ENCODE measurements at places on chromosomes 2 and 18. TPM values are rescaled to one million over a fixed set of nuclear protein-coding genes. Genes with fewer than 3 reads are reported as not detected.

GRCh38 chr18:26228562-26229260, 2.5 kb downstream of the TAF4B start:
- DNase-seq = no peak

GRCh38 chr2:144084114-144084661, 435.7 kb downstream of the ZEB2 start:
- no peak for DNase-seq

DNA sequence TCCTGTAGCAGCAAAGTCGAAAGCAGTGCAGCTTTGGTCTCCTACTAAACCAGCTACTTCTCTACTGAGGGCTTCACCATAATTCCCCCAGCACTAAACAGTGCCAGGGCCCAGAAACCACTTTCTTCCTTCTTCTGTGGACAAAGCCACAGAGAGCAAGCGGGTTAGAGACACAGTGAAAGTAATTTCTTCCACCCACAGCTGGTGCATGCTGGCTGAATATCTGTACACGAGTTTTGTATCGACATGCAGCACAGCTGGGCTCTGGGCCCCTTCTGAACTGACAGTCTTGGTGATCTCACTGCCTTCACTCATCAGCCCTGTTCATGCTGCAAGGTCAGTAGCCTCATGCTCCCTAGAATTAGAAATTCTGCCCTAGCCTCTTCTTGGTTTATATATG, 74.0 kb upstream of the SULT1C3 start:
- DNase-seq = no peak

DNA sequence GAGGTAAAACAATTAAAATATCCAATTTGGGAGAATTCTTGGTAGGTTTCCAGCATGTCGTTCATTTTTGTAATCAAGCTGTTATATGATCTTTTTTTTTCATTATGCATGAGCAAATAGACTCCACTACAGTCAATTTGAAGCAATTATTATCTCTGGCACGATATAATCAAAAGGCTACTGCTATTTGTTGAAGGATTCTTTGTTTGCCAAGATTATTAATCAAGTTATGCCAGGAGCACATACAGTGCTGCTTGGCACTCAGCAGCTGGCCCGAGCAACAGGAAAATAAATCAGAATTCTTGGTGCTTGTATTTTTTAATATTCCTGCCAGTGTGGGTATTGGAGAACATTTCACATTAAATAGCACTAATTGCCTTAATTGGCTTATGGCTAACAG, 279.5 kb downstream of the RND3 start:
- no peak for DNase-seq

DNA sequence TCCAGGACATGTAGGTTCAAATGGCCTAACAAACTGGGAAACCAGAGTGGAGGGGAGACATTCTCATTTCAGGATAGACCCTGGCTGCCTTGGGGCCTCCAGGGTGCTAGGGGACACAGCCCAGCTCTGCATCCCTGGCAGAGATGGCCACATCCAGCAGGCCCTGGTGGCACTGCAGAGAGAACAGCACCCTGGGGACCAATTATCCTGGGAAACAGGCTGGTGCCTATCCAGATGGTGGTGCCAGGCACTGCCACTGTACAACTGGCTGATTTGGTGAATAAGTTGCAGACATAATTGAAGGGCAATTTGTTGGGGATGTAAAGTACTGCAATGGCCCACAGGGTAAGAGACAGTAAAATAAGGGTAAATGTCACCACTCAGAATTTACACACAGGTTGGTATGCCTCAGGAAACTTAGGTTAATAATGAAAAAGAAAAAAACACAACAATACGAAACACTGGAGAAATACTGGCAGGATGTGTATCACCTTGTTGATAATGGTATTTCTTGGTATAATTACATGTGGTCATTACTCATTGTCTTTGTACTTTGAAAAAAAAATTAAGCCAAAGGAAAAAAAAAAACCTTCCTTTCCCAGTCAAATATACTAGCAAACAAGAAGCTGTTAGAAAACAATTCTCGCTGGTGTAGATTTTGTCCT, 12.8 kb upstream of the SFTPB start:
- DNase-seq = no peak

Gene CPO
- total RNA-seq = 0.48 TPM
